ENCODE measurements at places on chromosomes 5 and 9. TPM values are rescaled to one million over a fixed set of nuclear protein-coding genes. Genes with fewer than 3 reads are reported as not detected.

Gene CDKN2A
- 0.54 TPM for total RNA-seq

Gene PCA3
- total RNA-seq = not detected

Gene PCDHB14
- 10.6 TPM for total RNA-seq

Gene PRDM12
- total RNA-seq = not detected

Gene NXNL2
- 0.91 TPM for total RNA-seq

Gene QRFP
- total RNA-seq = not detected

Gene TLX3
- not detected for total RNA-seq

Gene GADD45G
- 36.6 TPM for total RNA-seq

Gene PLAC8L1
- total RNA-seq = not detected

Gene PCDHA6
- 0.92 TPM for total RNA-seq

Gene NRARP
- 5.2 TPM for total RNA-seq

DNA sequence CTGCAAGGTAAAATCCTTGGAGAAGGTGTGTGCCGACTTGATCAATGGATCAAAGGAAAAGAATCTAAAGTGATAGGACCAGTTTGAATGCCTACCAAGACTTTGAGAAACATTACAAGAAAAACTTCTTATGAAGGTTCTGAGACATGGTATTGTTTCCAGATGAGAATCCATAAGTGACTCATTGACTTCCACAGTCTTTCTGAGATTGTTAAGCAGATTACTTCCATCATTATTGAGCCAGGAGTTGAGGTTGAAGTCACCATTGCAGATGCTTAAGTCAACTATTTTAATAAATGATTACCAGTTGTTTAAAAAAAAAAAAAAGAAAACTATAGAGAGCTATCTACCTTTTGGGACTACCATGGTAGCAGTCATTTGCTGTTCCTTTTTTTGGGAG, 7.0 kb downstream of the LNPEP start:
- no peak overlapping the region for H3K4me3 ChIP-seq
- H3K27me3 ChIP-seq = no peaks in the 10 kb centered on the region
- DNase-seq = no peak
- no peak overlapping the region for H3K27ac ChIP-seq

GRCh38 chr5:122844136-122844909, 1.1 kb upstream of the SNX24 start:
- no peaks in the 10 kb centered on the region for H3K4me1 ChIP-seq
- H3K4me3 ChIP-seq = no peak overlapping the region
- peak; percentile 50 for DNase-seq
- no peaks in the 10 kb centered on the region for H3K27me3 ChIP-seq

- no peak overlapping the region for H3K4me3 ChIP-seq
- H3K36me3 ChIP-seq = no peaks in the 10 kb centered on the region
- no peak overlapping the region for H3K27ac ChIP-seq
- no peak for DNase-seq
Measured at GRCh38 chr9:29211003-29211579, 1637.8 kb upstream of the C9orf72 start.

DNA sequence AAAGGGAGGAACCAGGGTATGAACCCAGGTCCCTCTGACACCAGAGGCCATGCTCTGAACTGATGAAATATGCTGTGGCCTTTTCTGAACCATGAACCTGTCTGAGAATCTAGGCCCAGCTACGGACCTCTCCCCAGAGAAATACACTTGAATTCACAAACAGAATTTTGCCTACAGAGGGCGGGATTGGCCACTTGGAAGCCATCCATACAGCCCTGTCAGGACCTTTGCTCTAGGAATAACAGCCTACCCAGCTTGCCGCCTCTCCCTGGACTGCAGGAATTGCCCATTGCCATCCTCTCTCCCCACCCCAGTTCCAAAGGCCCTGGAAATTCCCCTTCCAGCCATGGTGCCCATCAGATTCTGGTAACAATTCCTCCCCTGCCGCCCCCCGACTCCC, 26.6 kb downstream of the MORN5 start:
- peaks cover 11% of the 10 kb centered on the region for H3K27me3 ChIP-seq
- H3K4me1 ChIP-seq = peaks cover 1% of the 10 kb centered on the region
- DNase-seq = no peak
- H3K27ac ChIP-seq = no peak overlapping the region

GRCh38 chr9:134429481-134429880, 103.2 kb downstream of the RXRA start:
- H3K4me3 ChIP-seq = no peak overlapping the region
- DNase-seq = no peak
- no peaks in the 10 kb centered on the region for H3K4me1 ChIP-seq
- H3K36me3 ChIP-seq = peaks cover 16% of the 10 kb centered on the region
- H3K27ac ChIP-seq = no peak overlapping the region
- no peaks in the 10 kb centered on the region for H3K27me3 ChIP-seq

DNA sequence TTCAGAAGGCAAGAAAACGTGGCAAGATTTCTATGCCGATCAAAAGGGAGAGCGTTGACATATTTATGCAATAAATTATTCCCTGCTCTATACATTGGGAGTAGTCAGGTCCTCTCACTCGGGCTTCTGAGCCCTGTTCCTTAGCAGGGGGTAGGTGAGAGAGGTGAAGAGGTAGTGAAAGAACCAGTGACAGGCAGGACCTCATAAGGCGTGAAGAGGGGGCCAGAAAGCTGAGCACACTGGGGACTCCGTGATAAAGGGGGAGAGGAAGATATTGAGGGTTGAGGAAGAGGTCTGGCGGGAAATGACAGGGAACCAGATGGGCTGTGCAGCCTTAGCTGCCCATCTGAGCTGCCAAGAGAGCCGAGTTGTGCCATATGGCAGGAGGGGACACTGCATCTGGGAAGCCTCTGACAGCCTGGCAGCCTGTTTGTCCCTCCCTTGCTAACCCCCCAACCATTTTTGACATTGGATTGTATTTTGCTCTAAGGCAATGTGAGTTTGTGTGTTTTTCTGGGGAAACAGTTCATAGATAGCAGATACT, 782 bp upstream of the CDC20B start:
- no peak overlapping the region for H3K27ac ChIP-seq
- peaks cover 8% of the 10 kb centered on the region for H3K4me1 ChIP-seq
- H3K36me3 ChIP-seq = no peaks in the 10 kb centered on the region
- H3K27me3 ChIP-seq = peaks cover 56% of the 10 kb centered on the region

- H3K4me1 ChIP-seq = peaks cover 3% of the 10 kb centered on the region
- no peak overlapping the region for H3K27ac ChIP-seq
- DNase-seq = no peak
- H3K36me3 ChIP-seq = no peaks in the 10 kb centered on the region
- H3K27me3 ChIP-seq = no peaks in the 10 kb centered on the region
- H3K4me3 ChIP-seq = no peak overlapping the region
Measured at GRCh38 chr9:456365-456764, 241.7 kb downstream of the DOCK8 start.

GRCh38 chr5:33828626-33829308, 63.0 kb downstream of the ADAMTS12 start:
- H3K4me1 ChIP-seq = peaks cover 14% of the 10 kb centered on the region
- H3K36me3 ChIP-seq = no peaks in the 10 kb centered on the region
- DNase-seq = no peak
- H3K27ac ChIP-seq = no peak overlapping the region

GRCh38 chr5:175427762-175428161, 16.2 kb downstream of the DRD1 start:
- no peaks in the 10 kb centered on the region for H3K36me3 ChIP-seq
- H3K4me3 ChIP-seq = no peak overlapping the region
- H3K27ac ChIP-seq = no peak overlapping the region

- H3K27me3 ChIP-seq = no peaks in the 10 kb centered on the region
- H3K36me3 ChIP-seq = no peaks in the 10 kb centered on the region
- H3K4me3 ChIP-seq = no peak overlapping the region
- no peak for DNase-seq
Measured at GRCh38 chr5:132313366-132313765, 19.2 kb downstream of the SLC22A4 start.

DNA sequence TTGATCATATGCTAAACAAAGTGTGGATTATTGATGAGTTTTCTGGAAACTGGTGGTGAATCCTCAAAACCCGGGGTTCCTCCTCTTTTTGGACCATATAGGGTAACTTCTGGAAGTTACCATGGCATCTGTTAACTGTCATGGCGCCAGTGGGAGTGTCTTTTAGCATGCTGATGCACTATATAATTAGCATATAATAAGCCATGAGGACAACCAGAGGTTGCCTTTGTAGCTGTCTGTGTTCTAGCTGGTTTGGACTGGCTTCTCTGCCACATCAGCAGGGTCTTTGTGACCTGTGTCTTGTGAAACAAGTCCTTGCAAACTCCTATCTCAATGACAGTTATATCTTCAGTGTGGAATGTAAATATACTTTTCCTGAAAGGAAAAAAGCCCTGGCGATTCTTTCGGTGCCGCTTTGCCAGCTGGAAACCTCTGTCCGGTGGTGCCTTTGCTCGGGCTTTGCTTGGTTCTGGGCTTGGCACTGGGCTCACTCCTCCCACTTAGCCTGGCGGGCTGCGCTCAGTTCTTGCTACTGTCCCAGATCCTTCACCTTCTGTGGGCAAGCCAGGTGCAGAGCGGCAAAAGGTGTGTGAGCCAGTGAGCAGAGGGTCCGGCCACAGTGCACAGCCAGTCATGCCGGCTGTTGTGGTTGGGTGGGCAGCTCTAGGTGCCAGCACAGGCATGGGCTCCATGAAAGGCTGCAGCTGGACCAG, 20.4 kb downstream of the NXNL2 start:
- DNase-seq = no peak
- no peaks in the 10 kb centered on the region for H3K4me1 ChIP-seq
- H3K4me3 ChIP-seq = no peak overlapping the region
- H3K27me3 ChIP-seq = no peaks in the 10 kb centered on the region

DNA sequence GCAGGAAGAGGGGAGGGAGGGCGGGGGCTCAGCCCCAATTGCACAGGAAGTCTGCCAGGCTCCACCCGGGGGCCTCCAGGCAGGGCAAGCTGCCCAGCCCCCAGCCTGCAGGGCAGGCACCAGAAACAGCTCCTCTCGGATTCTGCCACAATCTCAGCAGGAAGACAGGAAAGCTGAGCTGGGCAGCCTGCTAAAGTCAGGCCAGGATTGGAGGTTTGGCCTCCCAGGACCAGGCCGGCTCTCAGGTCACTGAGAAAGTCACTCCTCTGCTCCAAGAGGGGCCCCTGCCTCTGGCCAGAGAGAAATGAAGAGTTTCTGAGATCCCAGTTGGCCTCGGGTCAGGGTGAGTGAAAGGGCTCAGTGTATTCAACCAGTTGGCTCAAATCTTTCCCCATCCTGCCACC, 54.6 kb upstream of the STXBP1 start:
- DNase-seq = peak; percentile 79
- peaks cover 60% of the 10 kb centered on the region for H3K4me1 ChIP-seq
- peak overlapping the region; percentile 26 for H3K27ac ChIP-seq
- H3K27me3 ChIP-seq = no peaks in the 10 kb centered on the region
- H3K36me3 ChIP-seq = peaks cover 13% of the 10 kb centered on the region

GRCh38 chr9:101727612-101728524, 10.6 kb downstream of the GRIN3A start:
- DNase-seq = no peak
- no peaks in the 10 kb centered on the region for H3K27me3 ChIP-seq
- H3K27ac ChIP-seq = no peak overlapping the region
- no peaks in the 10 kb centered on the region for H3K4me1 ChIP-seq

Measured in lung (tissue), 17 donors.